ENCODE measurements at places on chromosomes 1 and 21.

- no peak for DNase-seq
Observed at GRCh38 chr1:97621955-97622354, 298.9 kb downstream of the DPYD start.

GRCh38 chr1:11373895-11374747, 101.1 kb downstream of the UBIAD1 start:
- no peak for DNase-seq

DNA sequence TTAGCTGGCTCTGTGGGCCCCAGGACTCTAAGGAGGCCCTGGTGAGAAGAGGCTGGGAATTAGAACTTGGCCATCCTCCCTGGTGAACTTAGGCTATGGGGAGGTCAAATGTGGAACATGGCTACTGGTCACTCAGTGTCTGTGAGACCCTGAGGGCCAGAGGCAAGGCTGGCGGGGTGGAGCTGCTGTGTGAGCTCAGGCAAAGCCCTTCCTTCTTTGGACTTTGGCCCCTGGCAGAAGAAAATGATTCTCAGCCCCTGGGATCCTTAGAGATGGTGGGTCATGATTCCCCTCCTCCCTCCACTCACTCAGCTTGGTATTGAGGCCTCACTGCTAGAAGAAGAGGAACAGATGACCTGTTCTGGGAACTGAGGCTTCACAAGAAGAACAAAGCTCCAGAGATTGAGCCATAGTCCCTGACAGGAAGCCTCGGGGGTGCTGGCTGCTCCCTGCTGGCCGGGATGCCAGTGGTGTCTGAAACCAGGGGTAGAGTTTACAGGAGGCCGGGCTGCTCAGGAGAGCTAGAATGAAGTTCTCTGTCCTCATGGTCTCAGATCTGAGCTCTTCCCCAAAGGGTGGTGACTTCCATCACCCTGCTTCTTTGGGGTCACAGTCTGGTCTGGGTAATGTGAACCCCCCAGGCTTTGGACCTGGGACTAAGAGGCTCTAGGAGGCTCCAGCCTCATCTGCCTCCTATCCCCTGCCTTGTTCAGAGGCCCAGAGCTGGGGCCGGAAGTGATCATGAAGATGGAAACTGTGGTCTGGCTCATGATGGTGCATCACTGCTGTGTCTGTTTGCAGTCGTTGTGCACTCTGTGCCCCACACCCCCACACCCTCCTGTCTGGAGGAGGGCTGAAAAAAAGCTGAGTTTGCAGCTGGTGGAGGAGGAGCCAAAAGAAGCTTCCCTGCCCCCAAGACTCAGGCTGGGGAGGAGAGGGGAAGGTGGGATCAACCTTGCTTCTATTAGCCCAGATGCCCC, 905 bp downstream of the BTBD19 start:
- DNase-seq: peak; percentile 78

- DNase-seq: no peak
Observed at GRCh38 chr1:23156940-23157339, 11.7 kb downstream of the LUZP1 start.

DNA sequence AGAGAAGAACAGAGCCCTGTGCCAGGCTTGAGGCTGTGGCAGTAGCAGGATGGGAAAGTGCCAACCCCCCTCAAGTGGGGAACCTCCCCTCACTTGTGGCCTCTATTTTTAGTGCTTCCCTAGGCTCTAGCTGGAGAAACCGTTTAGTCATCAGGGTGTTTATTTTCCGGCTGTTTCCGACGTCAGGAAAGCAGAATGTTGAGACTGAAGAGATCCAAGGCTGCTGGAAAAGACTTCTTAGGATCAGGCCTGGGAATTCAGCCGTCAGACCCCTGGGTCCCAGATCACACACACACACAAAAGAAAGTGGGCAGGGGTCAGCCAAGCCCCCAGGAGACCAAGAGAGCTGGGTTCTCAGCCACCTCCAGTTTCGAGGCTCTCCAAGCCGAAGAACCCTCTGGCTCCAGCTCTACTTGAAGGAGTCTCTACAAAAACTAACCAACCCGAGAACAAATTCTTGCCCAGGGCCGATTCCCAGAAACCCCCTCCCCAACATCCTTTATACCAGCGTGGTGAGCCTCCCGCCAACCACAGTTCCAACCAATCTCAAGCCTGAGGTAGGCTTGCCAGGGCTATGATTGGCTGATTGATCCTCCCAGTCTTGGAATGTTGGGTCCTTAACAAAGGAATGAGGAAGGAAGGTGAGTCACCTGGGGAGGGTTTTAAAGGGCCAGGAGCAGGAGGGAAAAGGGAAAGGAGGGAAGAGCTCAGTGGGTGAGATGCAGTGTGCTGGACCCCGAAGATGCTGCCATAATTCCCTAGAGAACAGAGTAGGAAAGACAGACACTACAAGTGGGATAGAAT, 2.5 kb upstream of the MEF2D start:
- no peak for DNase-seq
